CD4-positive, alpha-beta memory T cell (primary cell): ENCODE measurements at places on chromosomes 5 and 9.

DNA sequence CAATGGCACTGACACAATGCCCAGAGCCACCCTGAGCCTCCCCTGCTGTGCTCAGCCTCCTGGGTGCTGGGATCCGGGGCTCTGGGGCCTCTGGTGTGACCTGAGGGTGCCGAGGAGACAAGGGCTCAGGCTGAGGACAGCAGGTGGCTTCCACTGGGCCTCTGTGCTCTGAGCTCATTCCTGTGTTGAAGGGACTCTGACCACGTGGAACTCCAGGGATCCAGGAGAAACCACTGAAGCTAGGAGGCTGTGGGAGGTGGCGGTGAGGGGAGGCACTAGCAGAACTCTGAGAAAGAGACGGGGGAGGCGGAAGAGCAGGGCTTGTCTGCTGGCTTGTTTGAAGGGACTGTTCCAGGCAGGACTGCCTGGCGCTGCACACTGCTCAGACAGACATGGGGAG, 318.7 kb upstream of the IRX1 start:
- DNase-seq: no peak

GRCh38 chr5:2430606-2431005, 320.9 kb downstream of the IRX2 start:
- DNase-seq: no peak

GRCh38 chr5:38431242-38431853, 125.1 kb downstream of the LIFR start:
- no peak for DNase-seq

DNA sequence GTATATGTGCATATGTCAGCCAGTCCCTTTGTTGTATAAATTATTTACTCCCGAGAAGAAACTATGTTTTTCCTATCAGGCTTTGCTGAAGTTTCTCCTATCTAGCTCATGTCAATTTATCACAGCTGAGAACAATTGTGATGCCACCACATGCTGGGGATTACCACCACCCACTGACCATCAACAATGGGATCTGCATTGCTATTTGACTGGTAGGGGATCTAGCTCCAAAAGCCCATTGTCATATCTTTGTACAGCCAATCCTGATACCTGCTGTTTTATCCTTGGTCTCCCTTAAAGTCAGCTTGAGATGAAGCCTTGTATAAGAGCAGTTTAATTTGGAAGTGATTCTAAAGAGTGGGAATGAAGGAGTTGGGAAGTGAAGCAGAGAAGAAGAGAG, 53.9 kb upstream of the KCNN2 start:
- no peak for DNase-seq

- no peak for DNase-seq
Measured at GRCh38 chr5:72107901-72108201, 576 bp downstream of the MAP1B start.

DNA sequence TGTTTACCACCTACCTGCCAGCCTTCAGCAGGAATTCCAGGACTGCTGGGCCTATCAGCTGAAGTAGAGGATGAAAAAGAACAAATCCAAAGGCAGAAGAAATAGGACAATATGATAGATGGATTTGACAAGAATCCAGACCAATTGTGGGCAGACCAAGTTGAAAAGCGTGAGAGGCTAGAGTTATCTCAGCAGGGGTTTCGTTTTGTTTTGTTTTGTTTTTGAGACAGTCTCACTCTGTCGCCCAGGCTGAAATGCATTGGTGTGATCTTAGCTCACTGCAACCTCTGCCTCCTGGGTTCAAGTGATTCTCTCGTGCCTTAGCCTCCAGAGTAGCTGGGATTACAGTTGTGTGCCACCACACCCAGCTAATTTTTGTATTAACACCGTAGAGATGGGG, 113.2 kb downstream of the PALM2AKAP2 start:
- no peak for DNase-seq

- no peak for DNase-seq
Measured at GRCh38 chr9:86876621-86877196, 70.6 kb downstream of the GAS1 start.

DNA sequence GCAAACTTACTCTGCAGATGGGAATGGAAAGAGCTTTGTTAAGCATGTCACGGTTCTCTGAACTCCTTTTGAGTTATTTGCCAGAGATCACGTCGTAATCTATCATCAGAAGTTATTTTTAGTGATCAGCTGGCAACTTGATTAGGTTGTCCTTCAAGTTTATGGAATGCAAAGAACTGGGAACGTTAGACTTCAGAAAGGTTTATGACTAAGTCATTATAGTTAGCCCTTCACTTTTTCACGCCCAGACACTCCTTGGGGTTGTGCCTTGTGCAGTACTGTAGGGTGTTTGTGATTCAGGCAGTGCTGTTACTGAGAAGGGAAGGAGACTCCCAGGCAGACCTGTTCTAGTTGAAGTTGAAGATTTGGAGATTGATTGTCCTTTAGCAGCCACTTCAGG, 26.8 kb upstream of the PHF2 start:
- no peak for DNase-seq

DNA sequence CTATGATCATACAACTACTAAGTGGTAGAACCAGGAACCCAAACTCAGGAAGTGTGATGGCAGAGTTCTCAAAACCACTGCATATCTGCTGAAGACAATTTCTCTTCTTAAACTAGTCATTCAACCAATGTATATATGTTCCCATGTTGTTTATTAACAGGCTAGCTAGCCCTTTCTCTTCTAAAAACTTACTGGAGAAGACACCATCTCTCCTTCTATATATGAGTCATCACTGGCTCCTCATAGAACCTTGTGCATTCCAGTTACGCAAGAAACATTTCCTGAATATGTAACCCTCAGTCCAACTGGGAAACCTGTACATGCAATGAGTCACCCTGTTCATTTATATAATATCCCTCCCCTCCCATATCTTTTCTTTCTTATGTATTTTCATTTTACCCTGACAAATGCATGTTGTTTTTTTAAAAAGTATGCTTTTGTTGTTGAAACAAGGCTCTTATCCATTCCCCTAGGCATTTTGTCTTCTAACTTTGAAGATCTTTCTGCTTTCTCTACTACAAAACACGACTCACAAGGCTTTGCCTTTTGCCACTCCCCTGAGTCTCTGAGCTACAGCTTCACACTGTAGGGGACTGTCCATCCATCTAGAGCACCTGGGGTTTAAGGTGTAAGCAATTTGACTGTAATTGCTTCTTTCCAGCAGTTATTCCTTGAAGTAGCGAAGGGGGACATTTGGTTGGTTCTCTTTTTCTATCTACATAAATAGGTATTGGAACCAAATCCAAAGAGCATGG, 119.5 kb downstream of the ANXA1 start:
- no peak for DNase-seq

- DNase-seq: no peak
Measured at GRCh38 chr9:123541411-123541810, 185.4 kb downstream of the CRB2 start.

DNA sequence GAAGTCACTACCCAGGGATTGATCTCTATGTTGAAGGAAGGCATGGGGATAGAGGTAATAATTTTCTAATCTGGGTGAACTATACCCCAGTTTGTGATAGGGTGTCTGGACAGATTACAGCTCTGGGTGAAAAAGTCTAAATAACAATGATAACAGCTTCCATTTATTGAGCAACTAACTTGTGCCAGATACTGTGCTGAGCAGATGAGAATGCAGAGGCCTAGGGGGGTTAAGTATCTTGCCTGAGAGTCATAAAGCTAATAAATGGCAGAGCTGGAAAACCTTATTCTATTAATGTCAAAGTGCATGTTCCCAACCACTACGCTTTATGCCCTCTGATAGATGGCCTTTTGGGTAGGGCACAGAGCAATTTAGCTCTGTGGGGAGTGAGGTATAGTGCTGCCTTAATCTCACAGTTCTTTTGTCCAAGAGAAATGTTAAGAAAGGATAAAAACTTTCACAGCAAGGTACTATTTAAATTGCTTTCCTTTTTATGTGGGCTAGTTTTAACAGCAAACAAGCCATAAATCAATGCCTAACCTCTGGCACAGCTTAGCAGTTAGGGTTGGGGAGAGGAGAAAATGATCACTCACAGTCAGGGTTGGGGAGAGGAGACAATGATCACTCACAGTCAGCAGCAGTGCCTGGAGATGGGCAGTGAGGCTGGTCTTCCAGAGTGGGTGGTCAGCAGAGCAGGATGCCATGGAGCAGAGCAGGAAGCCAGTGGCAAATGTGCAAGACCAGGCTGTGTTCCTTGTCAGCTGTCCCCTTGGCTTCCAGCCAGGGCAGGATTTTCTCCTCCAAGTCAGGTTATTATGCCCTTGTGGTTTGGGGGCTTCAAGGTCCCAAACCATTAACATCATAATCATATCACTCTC, 187.0 kb downstream of the CARTPT start:
- no peak for DNase-seq

GRCh38 chr5:160434022-160434531, 12.4 kb downstream of the PTTG1 start:
- no peak for DNase-seq

DNA sequence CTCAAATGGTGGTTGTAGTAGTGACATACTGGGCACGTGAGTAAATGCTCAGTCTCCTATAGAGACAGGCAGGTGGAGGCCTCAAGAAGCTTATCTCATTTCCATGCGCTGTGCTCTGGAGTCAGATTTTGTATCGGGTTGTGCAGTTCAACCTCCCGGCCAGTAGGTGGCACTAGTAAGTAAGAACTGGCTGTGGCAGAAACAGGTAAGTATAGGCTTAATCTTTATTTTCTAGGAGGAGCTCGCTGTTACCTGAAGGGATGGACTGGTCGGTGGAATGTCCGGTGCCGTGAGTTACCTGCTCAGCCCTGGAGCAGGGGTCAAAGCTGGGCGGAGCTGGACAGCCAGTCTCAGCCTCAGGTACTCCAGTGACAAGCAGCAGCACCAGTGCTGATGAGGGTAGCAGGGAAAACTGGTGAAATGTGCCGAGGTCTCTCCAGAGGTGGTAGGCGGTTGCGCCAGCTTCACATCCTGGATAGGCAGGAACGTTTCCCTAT, 880.1 kb upstream of the SEMA6A start:
- peak; percentile 36 for DNase-seq

DNA sequence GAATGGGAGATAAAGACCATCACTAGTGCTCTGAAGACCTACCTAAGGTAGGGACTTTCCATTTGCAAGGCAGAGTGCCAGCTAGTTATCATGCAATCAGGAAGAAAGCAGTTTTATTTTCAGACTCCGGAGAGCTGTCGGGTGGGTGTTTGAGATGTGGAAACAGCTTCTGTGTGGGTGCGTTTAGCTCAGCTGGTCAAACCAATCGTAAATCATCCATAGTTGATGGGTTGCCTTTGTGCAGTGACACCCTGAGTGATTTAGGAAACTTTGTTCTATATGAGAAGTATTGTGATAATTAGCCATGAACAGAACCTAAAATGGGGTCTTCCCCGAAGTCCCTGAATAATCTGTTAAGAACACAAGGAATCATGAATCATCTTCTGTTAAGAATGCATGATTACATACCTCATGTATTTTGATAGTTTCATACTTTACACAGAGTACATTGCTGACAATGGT, 284.3 kb downstream of the ARHGAP26 start:
- peak; percentile 20 for DNase-seq

DNA sequence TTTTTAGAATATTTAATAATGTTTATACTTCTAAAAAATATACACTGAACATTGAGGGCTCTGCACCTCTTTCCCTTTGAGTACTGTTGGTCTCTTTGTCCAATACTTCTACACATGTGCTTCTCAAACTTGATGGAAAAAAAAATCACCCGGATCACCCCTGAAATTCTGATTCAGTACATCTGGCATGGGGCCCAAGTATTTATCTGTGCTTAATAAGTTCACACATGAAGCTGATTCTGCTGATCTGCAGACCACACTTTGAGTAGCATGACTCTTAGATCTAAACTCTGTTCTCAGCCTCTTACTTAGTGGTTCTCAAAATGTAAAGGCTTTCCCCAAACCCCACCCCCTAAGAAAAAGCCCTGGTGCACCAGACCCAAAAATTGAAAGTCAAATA, 12.0 kb downstream of the RUSC2 start:
- DNase-seq: no peak

DNA sequence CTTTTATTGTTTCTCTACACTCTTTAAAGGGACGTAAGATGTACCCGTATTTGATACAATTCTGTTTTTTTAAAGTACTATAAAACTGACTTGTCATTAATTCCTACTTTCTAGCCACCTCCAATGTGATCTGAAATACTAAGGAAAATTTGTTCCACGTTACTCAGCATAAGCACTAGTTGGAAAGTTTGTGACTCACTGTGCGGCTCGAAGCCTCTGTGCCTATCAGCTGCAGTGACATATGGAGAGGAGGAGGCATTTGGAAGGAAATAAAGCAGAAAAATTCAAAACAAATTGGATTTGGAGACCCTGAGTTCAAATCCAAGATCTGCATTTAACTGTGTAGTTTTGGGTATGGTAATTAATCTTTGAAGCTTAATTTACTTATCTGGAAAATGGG, 339.3 kb downstream of the BRINP1 start:
- no peak for DNase-seq

DNA sequence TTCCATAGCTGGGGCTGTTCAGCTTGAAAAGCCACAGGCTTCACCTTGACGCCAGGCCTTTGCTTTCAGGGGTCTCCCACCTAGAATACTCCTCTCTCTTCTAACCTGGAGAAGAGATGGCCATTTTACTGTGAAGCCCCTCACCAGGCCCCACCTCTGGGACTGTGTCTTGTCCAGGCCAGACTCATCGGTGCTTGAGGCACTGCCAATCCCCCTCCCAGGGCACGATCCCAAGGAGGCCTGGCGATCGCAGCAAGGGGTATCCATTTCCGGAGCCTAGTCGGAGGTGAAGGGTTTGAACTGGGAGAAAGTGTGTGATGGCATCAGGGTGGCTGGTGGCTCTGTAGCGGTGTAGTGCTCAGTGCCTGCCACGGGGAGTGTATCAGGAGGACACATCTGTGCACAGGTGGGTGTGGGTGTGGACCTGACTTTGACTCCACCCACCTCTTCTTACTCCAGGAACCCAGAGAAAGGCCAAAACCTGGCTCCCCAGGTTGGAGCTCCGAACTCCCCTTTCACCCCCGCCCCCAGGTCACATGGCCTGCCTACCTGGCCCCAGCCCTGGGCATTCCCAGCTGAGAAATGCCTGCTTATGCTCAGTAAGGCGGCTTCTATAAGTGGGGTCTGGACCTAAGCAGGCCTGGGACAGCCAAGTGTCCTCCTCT, 27.4 kb upstream of the ENHO start:
- DNase-seq: no peak

GRCh38 chr5:132941331-132941730, 22.1 kb downstream of the AFF4 start:
- DNase-seq: no peak
